ENCODE measurements at places on chromosomes 7 and 10.

DNA sequence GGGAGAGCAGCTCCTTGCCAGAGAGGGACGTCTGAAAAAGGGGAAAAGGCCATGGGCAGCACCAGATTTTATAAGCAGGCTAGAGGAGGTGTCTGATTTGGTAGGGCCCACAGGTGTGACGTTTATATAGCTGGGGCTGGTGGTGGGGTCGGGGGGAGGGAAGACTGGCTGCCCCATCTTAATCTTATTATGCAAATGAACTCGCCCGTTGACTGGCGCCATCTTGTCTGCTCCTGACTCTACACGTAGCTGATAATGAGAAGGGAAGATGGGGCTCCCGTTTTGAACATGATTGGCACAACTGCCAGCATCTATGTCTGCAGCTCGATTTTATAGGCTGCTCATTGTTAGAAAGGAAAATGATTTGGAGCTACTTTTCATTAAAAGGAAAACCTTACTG, 28.6 kb upstream of the CADPS2 start:
- DNase-seq: no peak

DNA sequence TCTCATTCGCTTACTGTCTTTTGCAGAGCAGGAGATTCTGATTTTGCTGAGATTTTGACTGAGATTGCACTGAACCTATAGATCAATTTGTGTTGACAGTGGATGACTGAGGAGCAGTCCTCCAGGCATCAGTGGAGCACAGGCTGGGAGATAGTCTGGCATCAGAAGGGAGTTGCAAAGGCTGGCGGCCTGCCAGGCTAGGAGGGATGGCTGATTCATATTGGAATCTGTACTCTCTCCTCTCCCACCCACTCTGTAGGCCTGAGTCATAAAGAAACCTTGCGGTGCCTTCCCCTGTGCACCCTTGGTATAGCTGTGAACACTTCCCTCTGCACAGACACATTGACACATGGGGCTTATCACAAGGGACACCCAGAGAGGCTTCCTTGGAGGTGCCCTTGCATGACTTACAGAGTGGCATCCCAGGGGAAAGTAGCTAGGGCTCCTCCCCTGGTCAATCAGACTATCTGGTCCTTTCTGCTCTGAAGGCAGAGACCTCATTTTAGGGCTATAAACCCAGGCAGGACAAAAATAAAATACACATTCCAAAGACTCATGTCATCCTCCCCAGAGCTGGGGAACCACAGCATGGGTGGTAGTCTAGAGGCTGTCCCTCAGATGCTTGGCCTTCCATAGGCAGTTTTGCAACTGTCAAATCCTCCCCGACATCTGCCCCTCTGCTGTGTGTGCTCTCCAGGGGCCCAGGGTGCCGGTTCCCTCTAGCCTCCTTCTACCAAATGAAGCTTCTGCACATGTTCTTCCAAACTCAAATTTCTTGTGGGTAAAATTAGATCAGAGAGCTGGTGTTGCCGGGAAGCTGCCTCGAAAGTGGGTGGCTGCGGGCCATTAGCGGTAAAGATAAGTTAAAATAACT, 37.4 kb upstream of the EEPD1 start:
- DNase-seq: peak; percentile 98

- DNase-seq: no peak
These were observed 119.9 kb downstream of the LARP4B start for GRCh38 chr10:811379-812175.

- peak; percentile 97 for DNase-seq
These were observed 21.1 kb upstream of the BPGM start for GRCh38 chr7:134625550-134625949.

GRCh38 chr7:157871681-157872080, 534.9 kb downstream of the DNAJB6 start:
- DNase-seq: no peak

GRCh38 chr7:142457146-142457703, 199.4 kb upstream of the PRSS58 start:
- DNase-seq: no peak
